ENCODE measurements at places on chromosomes 1 and 21.

GRCh38 chr1:178188306-178188705 is 94.4 kb downstream of the RASAL2 start:
- DNase-seq = no peak

DNA sequence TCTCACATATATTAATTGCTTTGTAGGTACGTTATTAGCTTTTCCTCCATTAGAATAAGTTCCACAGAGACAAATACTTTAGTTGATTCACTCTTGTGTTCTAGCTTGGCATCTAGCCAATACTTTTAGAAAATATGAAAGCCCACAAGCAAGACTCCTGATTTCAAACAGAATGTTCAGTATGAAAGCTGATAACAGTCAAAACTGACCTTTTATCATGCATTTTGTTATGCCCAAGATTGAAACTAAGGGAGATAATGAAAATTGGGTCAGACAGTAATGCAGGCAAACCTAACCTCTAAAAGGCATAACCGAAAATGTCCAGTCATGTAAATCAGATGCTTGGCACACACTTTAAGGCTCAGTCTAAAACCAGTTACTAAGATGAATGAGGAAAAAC is 61.7 kb downstream of the ERICH3 start:
- no peak for DNase-seq

DNA sequence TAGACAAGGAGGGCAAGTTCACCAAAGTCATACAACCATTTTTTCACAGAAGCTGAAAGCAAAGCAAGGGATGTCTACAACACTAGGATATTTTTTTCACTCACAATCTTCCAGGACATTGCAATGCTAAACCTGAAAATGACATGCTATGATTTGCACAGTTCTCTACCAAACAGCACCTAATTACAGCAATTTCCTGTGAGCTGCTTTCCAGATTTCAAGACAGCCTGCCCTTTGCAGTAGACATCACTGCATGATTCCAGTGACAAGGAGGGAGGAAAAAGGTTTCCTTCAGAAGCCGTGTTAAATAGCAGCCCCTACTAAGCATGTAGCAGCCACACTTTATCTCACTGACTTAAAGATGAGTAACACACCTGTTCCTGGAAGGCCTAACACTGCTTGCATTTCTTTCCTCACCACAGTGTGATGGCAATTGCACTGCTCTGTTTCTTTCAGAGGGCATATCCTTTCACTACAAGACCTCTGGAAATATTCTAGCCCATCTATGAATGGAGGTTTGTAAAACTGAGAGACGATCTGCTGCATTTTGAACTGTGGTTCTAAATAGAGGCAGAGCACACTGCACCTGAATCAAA is 97.1 kb downstream of the DUSP10 start:
- no peak for DNase-seq

DNA sequence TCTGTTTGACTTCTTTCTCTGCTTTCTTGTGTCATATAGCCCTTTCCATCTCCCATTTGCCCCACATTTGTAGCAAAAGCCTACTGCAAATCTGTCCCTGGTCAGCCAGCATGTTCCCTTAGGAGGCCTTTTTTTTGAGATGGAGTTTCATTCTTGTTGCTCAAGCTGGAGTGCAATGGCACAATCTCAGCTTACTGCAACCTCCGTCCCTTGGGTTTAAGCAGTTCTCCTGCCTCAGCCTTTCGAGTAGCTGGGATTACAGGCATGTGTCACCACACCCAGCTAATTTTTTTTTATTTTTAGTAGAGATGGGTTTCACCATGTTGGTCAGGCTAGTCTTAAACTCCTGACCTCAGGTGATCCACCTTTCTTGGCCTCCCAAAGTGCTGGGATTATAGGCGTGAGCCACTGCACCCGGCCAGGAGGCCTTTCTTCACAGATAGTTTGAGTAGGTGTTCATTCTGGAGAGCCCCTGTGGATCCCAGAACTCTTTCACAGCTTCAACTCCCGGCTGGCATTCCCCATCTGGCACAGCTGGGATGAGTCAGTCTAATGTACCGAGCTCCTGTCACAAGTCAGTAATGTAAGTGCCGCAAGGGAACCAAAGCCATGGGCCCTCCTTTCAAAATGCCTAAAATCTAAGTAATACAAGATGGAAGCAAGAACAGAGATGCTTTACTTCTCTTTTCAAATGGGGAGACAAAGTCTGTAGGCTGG is 9.4 kb upstream of the NHLH1 start:
- DNase-seq = no peak

GRCh38 chr1:12604986-12605385 is 13.0 kb downstream of the DHRS3 start:
- no peak for DNase-seq

GRCh38 chr1:180160357-180160756 is 5.7 kb downstream of the QSOX1 start:
- DNase-seq = no peak

DNA sequence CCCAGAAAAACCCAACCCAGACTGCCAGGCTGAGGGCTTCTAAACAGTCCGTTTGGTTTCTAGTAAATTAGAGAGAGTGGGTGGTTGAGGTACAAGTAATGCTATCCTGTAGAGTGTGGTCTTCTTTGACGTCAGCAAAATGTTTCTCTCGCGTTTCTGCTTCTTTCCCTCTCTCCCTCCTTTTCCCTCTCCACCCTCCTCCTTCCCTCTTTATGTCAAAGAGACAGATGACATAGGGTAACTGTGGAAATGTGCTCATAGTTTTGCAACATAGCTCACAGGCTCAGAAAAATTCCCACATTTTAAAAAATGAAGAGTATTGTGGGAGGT is 158.3 kb downstream of the TOMM20 start:
- peak; percentile 22 for DNase-seq

- DNase-seq = no peak
These were observed 349.6 kb downstream of the DISC1 start for GRCh38 chr1:231976231-231976630.

GRCh38 chr1:167033646-167034045 is 44.6 kb downstream of the MAEL start:
- no peak for DNase-seq

DNA sequence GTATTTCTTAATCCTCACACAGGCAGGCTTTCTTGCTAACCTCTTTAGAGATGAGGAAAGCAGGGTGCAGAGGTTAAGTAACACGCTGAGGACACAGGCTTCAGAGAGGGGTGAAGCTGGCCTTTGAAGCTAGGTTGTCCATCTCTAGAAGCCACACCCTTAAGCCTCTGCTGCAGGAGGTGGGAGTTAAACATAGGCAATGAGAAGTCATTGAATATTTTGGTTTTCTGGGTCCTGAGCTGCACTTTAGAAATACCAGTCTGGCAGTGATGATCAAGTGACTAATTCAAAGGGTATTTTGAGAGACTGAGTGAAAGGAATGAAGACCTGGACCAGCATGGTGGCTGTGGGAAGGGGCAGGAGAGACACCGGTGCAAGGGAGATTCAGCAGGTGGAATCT is 9.9 kb downstream of the KCNJ15 start:
- DNase-seq = no peak

DNA sequence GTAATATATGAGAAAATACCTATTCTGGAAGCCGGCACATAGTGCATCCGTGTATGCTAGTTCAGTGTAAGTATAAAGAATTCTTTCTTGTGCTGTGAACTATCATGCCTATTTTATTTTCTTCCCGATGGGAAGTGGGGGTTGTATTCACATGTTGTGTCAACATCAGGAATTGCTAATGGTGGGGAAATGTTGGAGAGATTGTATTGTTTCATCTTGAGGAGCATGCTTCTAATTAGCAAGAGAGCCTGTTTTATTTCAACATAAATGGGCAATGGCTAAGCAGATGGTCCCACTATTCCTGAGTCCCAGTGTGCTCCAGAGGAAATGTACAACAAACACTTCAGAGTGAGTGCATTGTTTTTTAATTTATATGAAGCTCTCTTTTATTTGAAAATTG is 485.2 kb downstream of the PLPP3 start:
- DNase-seq = no peak

DNA sequence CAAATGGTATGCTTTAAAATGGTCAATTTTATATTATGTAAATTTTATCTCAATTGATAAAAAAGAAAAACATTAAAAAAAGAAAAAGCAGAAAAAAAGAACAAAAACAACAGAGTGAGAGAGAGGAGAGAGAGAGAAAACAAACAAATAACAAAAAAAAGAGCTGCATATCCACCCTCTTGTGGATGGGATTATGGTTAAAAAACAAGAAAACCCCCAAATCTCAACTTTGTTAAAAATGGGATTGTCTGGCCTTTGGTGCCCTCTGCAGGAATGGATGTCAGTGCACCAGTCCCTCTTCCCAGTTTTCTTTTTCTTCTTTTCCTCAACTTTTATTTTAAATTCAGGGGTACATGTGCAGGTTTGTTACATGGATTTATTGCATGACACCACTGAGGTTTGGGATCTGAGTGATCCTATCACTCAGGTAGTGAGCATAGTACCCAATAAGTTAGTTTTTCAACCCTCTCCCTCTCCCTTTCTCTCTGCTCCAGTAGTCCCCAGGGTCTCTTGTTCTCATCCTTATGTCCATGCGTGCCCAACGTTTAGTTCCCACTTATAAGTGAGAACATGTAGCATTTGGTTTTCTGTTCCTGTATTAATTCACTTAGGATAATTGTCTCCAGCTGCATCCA is 28.1 kb downstream of the RNF187 start:
- peak; percentile 44 for DNase-seq

All from activated CD8-positive, alpha-beta memory T cell treated with anti-CD3 and anti-CD28 coated beads, Interleukin-2, amount 50 U/mL, for 48 hours (primary cell).